Uterus (tissue), 4 donors: ENCODE measurements at places on chromosomes 4 and X. TPM values are rescaled to one million over a fixed set of nuclear protein-coding genes. Genes with fewer than 3 reads are reported as not detected.
A peak's percentile ranks its signal among the peaks of the same experiment; 100 is the strongest.

DNA sequence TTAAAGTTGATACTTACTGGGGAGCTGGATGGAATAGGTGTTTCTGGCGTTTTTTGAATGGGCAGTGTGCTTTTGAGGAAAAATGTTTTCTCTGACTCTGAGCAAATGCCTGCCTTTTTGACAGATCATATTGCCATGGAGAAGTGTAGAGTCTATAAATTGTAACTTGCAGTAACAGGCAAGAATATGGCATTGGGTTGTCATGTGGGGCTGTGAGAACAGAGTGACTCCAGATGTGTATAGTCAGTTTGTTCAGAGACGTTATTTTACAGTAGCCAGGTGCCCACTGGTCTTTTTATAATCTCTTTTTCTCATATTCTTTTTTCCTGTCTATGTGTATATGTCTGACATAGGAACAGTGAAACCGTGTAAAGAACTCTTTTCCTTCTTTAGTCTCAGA lies 40.8 kb downstream of the RAPGEF2 start:
- H3K27me3 ChIP-seq = no peaks in the 10 kb centered on the region
- H3K27ac ChIP-seq = no peak overlapping the region
- H3K4me1 ChIP-seq = no peaks in the 10 kb centered on the region
- DNase-seq = no peak

GRCh38 chr4:96248225-96248624 lies 408.3 kb downstream of the PDHA2 start:
- no peak overlapping the region for H3K4me3 ChIP-seq
- no peaks in the 10 kb centered on the region for H3K27me3 ChIP-seq
- no peaks in the 10 kb centered on the region for H3K4me1 ChIP-seq
- H3K36me3 ChIP-seq = no peaks in the 10 kb centered on the region

DNA sequence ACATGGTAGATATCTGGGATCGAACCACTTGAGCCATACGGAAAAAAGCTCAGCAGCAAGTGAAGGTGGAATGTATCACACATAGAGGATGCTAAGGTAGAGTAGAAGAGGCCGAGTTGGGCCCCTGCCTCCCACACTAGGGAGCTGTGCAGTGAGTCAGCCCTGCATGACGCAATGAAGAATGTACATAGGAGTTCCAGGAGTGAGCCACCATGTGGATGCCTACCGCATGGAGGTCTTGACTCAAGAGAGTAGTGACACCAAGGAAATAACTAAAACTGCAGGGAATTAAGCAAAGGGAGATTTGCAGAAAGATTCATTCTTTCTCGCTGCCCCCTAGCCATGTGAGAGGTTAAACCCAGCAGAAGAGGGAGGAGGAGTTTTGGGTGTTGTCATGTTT lies 389.6 kb upstream of the IGFBP7 start:
- no peaks in the 10 kb centered on the region for H3K27me3 ChIP-seq
- H3K36me3 ChIP-seq = no peaks in the 10 kb centered on the region
- no peak for DNase-seq
- no peak overlapping the region for H3K27ac ChIP-seq

- H3K27ac ChIP-seq = peak overlapping the region; percentile 84
- no peaks in the 10 kb centered on the region for H3K27me3 ChIP-seq
- DNase-seq = no peak
- no peaks in the 10 kb centered on the region for H3K36me3 ChIP-seq
- H3K4me1 ChIP-seq = no peaks in the 10 kb centered on the region
- peak overlapping the region; percentile 84 for H3K4me3 ChIP-seq
Measured at GRCh38 chr4:163493643-163494359, 689 bp upstream of the TMA16 start.

GRCh38 chrX:31268359-31268758 lies 196.5 kb upstream of the FTHL17 start:
- no peaks in the 10 kb centered on the region for H3K27me3 ChIP-seq
- DNase-seq = no peak
- H3K36me3 ChIP-seq = no peaks in the 10 kb centered on the region

- H3K4me3 ChIP-seq = no peak overlapping the region
- H3K36me3 ChIP-seq = no peaks in the 10 kb centered on the region
- H3K4me1 ChIP-seq = no peaks in the 10 kb centered on the region
- no peak overlapping the region for H3K27ac ChIP-seq
- DNase-seq = no peak
Measured at GRCh38 chr4:170198747-170199146, 109.0 kb upstream of the AADAT start.

GRCh38 chrX:116499780-116500179 lies 37.0 kb upstream of the CT83 start:
- DNase-seq = no peak
- H3K27ac ChIP-seq = no peak overlapping the region
- no peak overlapping the region for H3K4me3 ChIP-seq
- no peaks in the 10 kb centered on the region for H3K36me3 ChIP-seq

DNA sequence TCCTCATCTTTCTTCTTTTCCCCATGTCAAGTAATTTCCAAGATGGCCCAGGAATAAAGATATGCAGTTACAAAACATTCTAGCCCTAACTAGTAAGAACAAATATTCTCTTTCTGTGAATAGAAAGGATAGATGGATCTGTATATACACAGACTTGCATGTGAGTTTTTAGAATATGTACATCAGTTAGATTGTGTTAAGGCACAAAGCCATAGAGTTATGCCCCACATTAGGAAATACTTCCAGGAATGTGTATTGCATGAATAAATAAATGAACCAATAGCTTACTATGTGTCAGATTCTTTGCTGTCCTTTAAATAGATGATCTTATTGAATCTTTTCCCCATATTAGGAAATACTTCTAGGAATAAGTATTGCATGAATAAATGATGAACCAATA lies 46.0 kb upstream of the TMPRSS11E start:
- no peaks in the 10 kb centered on the region for H3K4me1 ChIP-seq
- no peaks in the 10 kb centered on the region for H3K27me3 ChIP-seq
- no peak overlapping the region for H3K4me3 ChIP-seq

IDUA gene
- 45.8 TPM for total RNA-seq
